Progenitor cell of endocrine pancreas (in vitro differentiated cells): ENCODE measurements at places on chromosomes 4 and X. TPM values are rescaled to one million over a fixed set of nuclear protein-coding genes. Genes with fewer than 3 reads are reported as not detected.

The MAGEB1 gene
- total RNA-seq: not detected in 2 replicates

DNA sequence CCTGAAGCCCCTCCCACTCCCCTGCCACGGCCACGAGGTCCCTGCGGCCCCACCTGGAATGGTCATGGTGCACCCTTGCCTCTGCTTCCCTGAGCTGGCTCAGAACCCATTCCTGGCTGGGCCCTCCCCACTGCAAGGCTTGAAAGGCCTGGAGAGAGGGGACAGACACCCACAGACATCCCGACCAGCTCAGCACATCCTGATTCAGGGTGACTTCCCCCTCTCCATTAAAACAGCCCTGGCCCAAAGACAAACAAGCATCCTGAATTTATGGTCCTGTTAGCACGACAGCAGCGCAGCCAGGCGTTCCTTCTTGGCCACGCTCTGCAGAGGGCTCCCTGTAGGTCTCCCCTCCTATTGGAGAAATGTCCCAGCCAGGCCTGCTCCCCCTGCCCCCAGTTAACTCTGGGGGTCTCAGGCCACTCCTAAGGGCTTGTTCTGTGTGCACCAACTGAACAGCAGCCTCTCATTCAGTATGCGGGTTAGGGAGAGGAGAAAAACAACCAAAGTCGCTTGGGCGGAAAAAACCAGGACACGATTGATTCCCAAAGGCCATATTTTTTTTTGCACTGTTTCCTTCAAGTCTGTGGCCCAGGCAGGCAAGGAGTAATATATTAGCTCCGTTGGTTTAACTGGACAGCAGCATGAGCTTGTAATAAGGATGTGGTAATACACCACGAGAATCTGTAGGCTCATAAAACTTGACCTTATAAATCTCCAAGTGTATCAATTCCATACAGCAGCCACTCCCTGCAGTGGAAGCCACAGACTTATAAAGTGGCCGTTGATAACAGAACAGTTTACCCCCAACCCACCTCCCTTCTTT lies 106.7 kb upstream of the MSX1 start:
- no peaks in the 10 kb centered on the region for H3K36me3 ChIP-seq
- no peak overlapping the region for H3K4me3 ChIP-seq
- H3K4me1 ChIP-seq: no peaks in the 10 kb centered on the region
- peaks cover 13% of the 10 kb centered on the region for H3K27me3 ChIP-seq
- H3K27ac ChIP-seq: no peak overlapping the region
- DNase-seq: no peak

- peaks cover 71% of the 10 kb centered on the region for H3K4me1 ChIP-seq
- no peak for DNase-seq
- no peaks in the 10 kb centered on the region for H3K27me3 ChIP-seq
- H3K27ac ChIP-seq: peak overlapping the region; percentile 97
Measured at GRCh38 chr4:38131371-38132091, 171.3 kb downstream of the PTTG2 start.

GRCh38 chr4:171348090-171348489 lies 465.1 kb upstream of the GALNTL6 start:
- no peaks in the 10 kb centered on the region for H3K4me1 ChIP-seq
- H3K4me3 ChIP-seq: no peak overlapping the region
- no peak overlapping the region for H3K27ac ChIP-seq
- no peaks in the 10 kb centered on the region for H3K36me3 ChIP-seq
- no peak for DNase-seq
- no peaks in the 10 kb centered on the region for H3K27me3 ChIP-seq

- peaks cover 17% of the 10 kb centered on the region for H3K4me1 ChIP-seq
- peak; percentile 32 for DNase-seq
- H3K27ac ChIP-seq: peak overlapping the region; percentile 99
- peaks cover 5% of the 10 kb centered on the region for H3K27me3 ChIP-seq
- no peaks in the 10 kb centered on the region for H3K36me3 ChIP-seq
Measured at GRCh38 chr4:120921456-120922380, 808 bp downstream of the PRDM5 start.

- no peaks in the 10 kb centered on the region for H3K36me3 ChIP-seq
- DNase-seq: no peak
- H3K4me3 ChIP-seq: no peak overlapping the region
- no peaks in the 10 kb centered on the region for H3K27me3 ChIP-seq
- H3K4me1 ChIP-seq: peaks cover 20% of the 10 kb centered on the region
Measured at GRCh38 chrX:20032201-20032600, 41.3 kb upstream of the BCLAF3 start.
